Activated naive CD4-positive, alpha-beta T cell treated with anti-CD3 and anti-CD28 coated beads, Interleukin-2, amount 50 U/mL, for 16 hours (primary cell): ENCODE measurements at places on chromosomes 1 and 21.

DNA sequence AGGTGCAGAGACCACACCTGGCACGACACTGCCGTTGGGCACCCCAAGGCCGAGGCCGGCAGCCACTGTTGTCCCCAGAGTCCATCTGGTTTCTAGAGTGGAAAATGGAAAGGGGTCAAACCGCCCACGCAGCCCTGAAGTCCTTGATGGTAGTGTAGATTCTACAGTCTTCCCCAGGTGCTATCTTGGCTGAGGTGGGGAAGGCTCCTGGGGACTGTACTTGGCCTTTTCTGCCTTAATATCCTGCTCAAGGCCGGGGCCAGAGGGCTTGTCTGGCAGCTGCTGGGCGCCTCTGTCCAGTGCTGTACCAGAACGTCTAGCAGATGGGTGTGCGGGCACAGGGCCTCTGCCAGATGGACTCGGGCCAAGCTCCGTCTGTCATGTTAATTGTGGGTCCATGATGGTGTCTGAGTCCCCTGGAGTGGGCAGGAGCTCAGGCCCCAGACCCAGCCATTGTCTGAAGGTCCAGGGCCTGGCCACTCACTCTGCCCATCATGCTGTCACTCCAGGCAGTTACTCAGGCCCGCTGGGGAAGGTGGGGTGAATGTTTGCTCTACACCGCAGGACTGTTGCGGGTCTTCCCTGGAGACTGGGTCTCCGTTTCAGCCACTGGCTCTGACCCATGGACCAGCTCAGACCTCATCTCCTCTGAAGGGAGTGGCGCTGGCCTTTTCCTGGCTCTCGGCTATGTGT lies 161.9 kb upstream of the COL6A1 start:
- no peak for DNase-seq

DNA sequence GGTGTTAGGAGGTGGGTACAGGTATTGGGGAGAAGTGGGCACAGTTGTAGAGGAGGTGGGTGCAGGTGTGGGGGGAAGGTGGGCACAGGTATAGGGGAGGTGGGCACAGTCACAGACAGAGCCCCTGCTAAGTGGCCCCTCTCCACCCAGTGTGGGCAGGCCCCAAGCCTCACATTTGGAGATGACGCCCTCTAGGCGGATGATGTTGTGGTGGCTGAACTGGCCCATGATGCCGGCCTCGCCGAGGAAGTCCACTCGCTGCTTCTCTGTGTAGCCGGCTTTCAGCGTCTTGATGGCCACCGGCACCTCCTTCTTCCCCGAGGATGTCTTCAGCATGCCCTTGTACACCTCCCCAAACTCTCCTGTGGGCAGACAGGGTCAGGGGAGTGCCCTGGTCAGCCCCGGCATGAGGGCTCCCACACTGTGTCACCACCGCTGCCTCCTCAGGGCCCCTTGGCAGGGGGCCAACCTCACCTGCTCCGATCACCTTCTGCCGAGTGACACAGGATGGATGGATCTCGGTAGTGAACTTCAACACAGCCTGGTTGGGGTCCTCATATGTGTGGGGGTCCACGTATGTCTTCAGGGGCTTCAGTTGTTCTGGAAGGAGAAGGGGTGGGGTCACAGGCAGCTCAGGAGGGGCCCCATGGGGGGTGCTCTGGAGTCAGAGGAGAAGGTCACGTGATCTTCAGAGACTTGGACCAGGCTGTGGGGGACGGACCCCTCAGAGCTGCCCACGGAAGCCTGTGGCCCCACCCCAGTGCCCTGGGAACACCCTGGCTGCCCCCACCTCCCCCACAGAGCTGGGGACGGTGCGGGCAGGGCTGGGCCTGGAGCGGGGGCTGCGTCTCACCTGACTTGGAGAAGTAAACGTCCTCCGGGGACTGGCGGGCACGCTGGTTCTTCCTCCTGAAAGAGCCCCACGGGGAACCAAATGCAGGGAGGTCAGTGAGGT lies 22.6 kb downstream of the EPHA2 start:
- no peak for DNase-seq

DNA sequence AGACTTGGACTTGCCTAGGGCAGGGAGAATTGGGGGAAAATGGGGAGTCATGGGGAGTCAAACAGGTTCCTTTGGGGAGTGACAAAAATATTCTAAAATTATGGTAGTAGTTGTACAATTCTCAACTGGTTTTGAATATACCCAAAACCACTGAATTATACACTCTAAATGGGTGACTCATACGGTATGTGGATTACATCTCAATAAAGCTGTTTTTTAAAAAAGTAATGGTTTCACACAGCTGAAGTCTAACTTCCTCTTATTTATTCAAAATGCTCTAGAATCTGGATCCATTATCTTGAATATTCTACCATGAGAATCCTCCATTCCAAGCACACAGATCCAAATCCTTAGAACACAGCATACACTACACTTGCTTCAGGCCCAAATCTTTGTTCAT lies 11.1 kb downstream of the EIF4G3 start:
- DNase-seq: no peak

- DNase-seq: no peak
These were observed 45.2 kb upstream of the DPT start for GRCh38 chr1:168774241-168774640.

GRCh38 chr1:15128520-15129313 lies 24.8 kb upstream of the TMEM51 start:
- DNase-seq: peak; percentile 67

DNA sequence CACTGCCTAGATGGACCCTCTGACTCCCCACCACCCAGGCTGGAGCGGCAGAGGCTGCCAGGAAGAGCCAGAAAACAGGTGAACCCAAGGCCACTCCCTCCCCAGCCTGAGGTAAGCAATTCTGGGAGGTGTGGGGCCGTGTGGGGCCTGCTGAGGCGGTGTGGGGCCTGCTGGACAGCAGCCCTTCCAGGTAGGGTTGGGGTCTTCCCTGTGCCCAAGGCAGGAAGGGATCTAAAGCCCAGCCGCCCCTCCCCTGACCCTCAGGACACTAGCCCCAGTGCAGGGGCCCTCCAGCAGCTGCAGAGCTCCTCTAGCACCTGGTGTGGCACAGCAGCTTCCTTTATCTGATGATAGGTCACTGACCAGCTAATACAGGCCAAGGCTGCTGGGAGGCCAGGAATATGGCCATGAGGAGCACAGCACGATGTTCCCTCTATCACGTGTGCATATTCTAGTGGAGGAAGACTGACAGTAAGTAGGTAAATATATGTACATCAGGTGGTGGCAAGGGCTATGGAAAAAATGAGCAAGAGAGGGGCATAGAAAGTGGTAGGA lies 86.9 kb downstream of the IER5 start:
- no peak for DNase-seq

- no peak for DNase-seq
These were observed 1554.0 kb downstream of the KCNT2 start for GRCh38 chr1:195054217-195054687.

- no peak for DNase-seq
These were observed 63.1 kb downstream of the KIRREL1 start for GRCh38 chr1:158056498-158056897.

GRCh38 chr21:46011267-46011967 lies 29.8 kb downstream of the COL6A1 start:
- DNase-seq: no peak

DNA sequence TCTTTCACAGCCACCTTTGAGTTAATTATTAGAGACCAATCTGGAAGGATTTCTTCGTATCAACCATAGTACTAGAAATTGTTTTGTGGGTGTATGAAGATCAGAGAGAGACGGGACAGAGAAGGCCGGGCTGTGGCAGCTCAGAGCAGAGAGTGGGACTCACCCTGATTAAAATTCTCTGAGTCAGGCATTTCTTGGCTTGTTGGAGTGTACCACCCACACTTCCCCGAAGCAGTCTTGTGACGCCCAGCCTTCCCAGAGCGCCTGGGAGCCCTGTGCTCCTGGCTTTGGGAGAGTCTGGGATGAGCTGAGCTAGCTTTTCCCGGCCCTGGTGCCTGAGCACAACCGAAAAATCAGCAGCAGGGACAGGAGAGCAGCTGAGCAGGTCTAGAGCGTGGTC lies 19.4 kb downstream of the PLEKHM2 start:
- DNase-seq: no peak

- DNase-seq: peak; percentile 42
These were observed 16.1 kb upstream of the STMN1 start for GRCh38 chr1:25922056-25922970.

DNA sequence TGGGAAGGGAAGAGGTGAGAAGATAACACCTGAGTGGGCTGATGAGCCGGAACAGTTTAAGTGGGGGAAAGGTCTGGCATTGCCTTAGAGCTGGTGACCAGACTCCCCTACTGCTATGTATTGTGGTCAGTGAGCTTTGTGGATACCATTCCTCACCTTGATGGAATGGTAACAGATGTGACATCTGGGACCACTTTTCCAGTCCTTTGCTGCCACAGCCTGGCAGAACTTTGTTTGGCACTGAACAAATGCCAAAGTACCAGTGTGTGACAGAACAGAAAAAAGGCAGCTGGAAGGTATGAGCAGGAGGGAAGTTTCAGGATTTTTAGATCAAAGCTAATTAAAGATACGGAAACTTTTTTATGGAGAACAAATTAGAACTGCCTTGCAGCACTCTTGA lies 6.2 kb downstream of the MED8 start:
- DNase-seq: no peak

- DNase-seq: no peak
These were observed 163.3 kb downstream of the ST6GALNAC5 start for GRCh38 chr1:77030401-77031105.

GRCh38 chr1:32400876-32401631 lies 6.8 kb upstream of the BSDC1 start:
- DNase-seq: peak; percentile 48

DNA sequence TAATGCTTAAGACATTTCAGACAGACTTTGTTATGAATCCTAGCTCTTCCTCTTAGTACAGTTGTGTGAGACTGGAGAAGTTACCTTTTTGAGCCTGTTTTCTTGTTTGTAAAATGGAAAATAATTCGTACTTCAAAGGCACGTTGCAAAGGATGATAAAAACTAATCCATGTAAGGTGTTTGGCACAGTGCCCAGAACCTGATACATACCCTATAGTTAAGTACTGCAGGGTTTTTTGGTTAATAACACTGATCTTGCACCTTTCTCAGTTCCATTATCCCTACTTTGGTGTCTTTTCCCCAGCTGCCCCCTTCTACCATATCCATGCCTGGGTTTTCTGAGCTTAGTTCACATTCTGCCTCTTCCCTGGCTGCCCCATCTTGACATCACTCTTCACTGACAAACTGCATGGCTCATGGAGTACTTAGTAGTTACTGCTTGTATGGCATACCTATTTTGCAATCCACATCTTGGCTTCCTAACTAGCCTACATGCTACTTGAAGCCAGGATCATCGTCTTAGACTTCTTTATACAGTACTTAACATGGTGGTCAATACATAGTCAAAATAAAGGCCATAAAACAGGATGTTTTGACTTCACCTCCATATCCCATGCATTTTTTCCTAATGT lies 10.1 kb downstream of the CCDC185 start:
- DNase-seq: no peak

DNA sequence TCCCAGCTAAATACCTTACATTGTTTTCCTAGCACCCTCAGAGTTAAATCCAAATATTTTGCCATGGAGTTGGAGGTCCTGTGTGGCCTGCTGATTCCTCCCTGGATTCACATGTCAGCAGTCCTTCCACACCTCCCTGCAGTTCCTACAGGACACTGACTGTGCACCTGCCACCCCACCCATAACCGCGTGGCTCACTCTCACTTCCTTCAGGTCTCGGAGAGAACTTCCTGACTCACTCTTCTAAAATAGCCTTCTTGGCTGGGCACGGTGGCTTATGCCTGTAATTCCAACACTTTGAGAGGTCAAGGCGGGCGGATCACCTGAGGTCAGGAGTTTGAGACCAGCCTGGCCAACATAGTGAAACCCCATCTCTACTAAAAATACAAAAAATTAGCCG lies 8.4 kb upstream of the CAMTA1 start:
- DNase-seq: no peak

DNA sequence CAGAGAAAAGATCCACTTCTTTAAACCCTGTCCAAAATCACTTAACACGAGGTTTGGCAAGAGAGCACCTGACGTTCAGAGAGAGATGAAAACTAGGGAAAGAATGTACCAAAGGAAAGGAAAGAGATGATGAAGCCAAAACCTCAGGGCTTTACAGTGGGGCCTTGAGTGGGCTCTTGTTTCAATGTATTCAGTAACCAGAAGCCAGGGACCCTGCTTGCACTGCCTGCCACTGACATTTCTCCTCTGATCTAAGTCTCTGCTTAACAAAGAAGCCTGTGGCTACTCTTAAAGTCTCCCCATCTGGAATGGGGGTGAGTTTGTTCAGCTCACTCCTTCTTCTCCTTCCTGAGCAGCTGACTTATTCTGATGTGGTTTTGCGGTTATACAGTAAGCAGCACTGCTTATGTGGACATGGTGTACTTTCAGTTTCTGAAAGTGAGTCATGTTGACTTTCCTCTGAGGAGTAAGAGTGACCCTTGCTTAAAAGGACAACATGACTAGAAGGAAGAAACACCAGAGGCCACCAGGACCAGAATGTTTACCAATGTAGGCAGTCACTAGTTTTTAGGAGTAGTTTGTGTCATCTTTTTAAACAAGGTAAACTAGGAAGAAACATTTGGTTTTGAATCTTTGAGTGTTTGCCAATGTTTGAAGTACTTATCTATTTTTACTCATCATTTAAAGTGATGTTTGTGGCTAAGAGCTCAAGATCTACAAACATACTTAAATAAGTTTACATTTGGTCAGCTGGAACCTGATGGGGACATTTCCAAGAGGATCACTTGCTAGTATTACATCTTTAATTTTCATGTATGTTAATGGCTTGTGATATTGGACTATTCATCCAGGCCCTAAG lies 87.4 kb downstream of the FASLG start:
- DNase-seq: no peak

DNA sequence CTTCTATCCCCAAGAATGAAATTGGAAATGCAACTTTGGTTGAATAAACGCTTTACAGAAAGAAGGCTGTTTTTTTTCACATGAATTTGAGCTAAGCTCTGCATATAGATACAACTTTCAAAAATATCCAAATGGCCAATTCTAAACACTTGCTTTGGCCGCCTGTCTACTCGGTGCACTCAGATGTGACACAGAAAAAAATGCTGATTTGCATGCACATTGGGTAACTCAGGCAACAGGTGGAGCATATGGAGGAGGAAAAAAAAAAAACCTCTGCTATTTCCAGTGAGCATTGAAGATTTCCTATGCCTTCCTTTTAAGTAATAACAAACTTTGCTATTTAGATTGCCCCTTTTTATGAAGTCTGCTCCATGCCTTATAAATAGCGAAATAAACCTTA lies 262.5 kb downstream of the GRIK1 start:
- no peak for DNase-seq

GRCh38 chr1:175511496-175511895 lies 231.9 kb downstream of the TNR start:
- DNase-seq: no peak

DNA sequence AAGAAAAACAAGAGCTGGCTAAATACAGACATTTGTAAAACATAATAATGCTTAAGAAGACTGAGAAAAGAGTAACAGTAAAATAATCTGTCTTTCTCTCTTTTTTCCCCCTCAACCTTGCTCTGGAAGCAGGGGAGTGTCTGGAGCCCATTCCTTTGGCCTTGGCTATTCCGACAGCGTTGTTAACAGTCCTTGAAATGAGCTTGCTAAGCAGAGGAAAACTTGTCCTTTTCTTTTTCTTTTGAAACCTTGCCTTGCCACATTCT lies 6.7 kb upstream of the CA6 start:
- DNase-seq: no peak
